ENCODE measurements at places on chromosomes 2 and 18.

DNA sequence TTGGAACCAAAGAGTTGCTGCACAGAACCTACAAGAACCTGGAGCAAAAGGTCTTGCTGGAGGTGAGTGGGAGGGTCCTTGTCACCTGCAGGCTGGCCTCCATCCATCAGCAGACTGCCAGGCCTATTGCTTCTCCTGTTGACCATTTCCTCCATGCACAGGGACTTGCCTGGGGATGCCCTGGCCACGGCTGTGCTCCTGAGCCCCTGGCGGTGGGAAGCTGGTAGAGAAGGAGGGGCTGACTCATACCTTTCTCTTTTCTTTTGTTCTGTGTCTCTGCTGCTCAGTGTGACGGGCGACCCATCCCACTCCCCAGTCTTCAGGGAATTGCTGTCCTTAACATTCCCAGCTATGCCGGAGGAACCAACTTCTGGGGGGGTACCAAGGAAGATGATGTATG, 102.6 kb downstream of the DGKD start:
- no peak for DNase-seq

- DNase-seq = no peak
Observed at GRCh38 chr2:12014088-12014960, 267.9 kb downstream of the LPIN1 start.

- DNase-seq = peak; percentile 72
Observed at GRCh38 chr18:48663931-48664847, 125.4 kb downstream of the CTIF start.

DNA sequence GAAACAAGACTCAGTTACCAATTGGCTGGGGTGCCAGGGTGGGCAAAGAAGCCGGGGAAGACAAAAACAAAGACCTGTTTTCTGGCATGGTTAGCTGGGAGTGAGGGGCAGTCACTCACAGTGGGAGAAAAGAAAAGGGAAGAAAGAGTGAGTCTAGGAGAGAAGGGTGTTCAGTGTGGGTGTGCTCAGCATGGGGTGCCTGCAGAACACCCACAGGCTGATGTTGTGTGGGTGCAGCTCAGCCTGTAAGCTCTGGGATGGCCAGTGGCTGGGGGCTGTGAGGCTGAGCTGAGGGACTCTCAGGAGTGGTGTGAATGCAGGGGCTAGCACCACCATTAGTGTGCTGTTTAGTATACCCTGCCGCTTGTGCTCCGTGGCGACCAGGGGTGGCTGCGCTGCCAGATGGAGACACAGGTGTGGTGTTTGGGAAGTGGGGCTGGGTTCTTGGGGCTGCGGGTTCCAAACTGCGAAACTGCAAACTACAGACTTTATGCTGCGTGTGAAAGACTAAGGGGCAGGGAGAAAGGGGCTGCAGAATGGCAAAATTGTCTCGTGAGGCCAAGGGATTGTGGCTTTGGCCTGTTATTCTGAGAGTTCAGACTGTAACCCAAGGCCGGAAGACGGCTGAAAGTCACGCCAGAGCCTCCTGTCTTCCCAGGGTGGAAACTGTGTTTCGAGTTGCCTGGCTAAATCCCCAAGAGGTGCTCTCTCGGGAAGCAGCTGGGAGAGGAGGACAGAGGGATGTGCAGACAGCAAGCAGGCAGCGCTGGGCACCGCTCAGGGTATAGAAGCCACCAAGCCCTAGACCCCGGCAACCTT, 156.3 kb downstream of the TTC32 start:
- no peak for DNase-seq

DNA sequence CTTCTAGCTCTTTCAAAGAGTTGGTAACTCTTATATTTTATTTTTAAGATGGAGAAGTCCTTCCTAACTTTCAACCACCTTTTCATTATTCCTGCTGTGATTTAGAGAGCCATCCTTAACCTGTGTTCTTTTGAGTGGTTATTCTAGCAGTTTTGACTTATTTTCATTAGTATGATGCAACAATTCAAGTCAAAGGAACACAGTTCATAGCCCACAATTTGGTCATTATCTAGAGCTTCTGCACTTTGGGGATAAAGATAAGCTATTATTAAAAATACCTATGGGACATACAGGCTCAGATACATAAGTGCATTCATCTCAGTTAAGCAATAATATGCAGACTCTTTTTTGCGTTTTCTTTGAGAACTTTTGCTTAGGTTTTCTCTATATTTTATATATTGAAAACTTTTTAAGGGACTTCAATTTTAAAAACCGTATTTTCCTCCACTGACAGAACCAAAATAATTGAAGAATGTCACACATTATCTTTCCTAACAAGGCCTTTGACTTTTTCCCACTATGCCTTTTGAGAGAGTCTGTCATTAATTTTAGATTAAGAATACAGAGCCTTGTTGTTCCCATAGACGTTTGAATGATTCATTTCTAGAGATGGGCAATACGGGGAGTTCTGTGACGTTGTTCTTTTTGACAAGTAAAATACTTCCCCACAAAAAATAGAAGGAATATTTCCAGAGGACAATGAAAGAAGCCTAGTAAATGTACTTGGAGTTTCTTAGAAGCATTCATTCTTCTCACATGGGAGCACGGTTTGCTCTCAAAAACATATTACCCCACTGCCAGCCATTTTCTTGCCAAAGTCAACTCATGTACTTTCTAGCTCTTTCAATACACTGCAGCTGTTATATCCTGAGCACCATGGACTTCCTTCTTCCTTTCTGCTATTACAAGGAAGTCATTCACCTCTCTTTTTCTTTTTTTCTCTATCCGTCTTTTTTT, 42.9 kb upstream of the RASGRP3 start:
- no peak for DNase-seq

DNA sequence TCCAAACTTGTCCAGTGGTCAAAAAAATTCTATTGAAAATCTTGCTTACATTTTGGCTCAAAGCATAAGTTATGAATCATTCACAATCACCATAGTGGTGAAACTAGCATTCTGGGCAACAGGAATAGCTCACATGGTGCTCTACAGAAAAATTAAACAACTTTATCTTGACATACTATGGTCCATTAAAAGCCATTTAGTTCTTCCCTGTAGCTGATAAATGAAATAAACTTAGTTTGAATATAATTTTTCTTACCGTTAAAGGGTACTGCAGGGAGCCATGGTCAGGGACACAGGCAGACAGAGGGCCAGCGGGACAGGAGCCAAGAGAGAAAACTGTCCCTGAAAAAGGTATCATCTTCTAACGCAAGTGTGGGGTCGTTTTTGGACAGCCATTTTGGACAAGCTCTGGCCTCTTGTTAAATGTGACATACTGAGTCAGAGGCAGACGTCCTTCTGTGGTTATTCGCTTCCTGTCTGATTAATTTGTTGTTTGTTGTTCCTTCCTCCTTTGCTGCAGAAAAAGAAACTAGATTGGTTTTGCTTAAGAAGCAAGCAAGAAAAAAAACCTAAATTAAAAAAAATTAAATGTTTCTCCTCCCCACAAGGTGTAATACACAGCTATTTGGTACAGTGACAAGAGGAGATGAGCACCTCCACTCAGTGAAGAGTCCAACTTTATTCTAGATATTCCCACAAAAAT, at the start of gene WIPF1:
WIPF1 (minus strand) TSS at position 460 of the 703 bp plus-strand sequence. CDS start 12,231 bp downstream, outside the sequence.
- no peak for DNase-seq

GRCh38 chr18:74342416-74343043, 26.9 kb downstream of the C18orf63 start:
- DNase-seq = peak; percentile 85

- peak; percentile 31 for DNase-seq
Observed at GRCh38 chr18:79515944-79516351, 120.2 kb downstream of the NFATC1 start.

GRCh38 chr2:133312038-133312729, 256.1 kb downstream of the NCKAP5 start:
- no peak for DNase-seq

All from kidney (tissue), 22 donors.